ENCODE measurements at places on chromosomes 16 and 17.
A peak's percentile ranks its signal among the peaks of the same experiment; 100 is the strongest.

GRCh38 chr17:27590864-27591263 is 40.1 kb upstream of the LGALS9 start:
- no peak for DNase-seq

GRCh38 chr16:47916266-47916665 is 239.5 kb downstream of the ABCC12 start:
- DNase-seq: no peak

DNA sequence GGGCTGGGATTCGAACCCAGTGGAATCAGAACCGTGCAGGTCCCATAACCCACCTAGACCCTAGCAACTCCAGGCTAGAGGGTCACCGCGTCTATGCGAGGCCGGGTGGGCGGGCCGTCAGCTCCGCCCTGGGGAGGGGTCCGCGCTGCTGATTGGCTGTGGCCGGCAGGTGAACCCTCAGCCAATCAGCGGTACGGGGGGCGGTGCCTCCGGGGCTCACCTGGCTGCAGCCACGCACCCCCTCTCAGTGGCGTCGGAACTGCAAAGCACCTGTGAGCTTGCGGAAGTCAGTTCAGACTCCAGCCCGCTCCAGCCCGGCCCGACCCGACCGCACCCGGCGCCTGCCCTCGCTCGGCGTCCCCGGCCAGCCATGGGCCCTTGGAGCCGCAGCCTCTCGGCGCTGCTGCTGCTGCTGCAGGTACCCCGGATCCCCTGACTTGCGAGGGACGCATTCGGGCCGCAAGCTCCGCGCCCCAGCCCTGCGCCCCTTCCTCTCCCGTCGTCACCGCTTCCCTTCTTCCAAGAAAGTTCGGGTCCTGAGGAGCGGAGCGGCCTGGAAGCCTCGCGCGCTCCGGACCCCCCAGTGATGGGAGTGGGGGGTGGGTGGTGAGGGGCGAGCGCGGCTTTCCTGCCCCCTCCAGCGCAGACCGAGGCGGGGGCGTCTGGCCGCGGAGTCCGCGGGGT is at the start of gene CDH1:
Gene CDH1 (plus strand): TSS at position 247 of the 684 bp plus-strand sequence. CDS start 124 bp downstream, at position 371.
- peak; percentile 21 for DNase-seq

DNA sequence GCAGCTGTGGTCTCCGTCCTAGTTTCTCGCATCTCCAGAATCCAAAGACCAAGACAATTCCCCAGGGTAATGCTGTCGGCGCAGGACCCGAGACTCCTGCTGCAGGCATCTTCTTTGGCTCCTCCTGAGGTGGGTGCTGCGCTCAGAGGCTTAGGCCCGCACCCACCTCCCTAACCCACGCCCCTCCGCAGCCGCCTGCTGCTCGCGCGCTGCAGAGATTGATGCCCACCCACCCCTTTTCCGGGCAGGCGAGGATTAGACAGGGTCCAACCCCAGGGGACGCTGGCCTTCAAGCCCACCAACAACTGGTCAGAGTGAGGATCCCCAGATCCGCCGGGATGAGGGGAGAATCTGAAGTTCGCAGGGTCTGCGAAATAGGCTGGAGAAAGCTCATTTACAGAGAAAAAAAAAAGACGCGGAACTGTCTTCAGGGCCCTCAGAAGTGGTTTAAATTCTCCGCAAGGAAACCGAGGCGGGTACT is 27.9 kb downstream of the SLFN11 start:
- no peak for DNase-seq

GRCh38 chr17:49285716-49286115 is 55.1 kb upstream of the PHOSPHO1 start:
- no peak for DNase-seq

DNA sequence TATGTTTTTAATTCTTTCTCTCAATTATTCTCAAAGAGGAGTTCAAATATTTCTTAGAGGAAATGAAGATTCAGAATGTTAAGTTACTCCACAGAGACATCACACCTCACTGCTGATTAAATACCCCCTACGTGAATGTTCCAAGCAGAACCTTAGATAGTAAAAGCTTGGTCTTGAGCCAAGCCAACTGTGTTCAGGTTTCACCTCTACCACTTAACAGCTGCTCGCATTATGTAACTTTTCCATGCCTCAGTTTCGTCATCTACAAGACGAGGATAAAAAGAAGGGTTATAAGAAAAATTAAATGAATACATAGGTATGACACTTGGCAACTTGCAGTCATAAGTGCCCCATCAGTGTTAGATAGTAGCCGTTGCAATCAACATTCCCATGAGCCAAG is 356.2 kb downstream of the RBFOX1 start:
- DNase-seq: no peak

Data from stimulated activated CD4-positive, alpha-beta T cell treated with anti-CD3 and anti-CD28 coated beads, Interleukin-12 subunit alpha, Interleukin-12 subunit beta, amount 100 ng/mL, for 4 hours (primary cell).